ENCODE measurements at places on chromosomes 13 and 19. TPM values are rescaled to one million over a fixed set of nuclear protein-coding genes. Genes with fewer than 3 reads are reported as not detected.

DNA sequence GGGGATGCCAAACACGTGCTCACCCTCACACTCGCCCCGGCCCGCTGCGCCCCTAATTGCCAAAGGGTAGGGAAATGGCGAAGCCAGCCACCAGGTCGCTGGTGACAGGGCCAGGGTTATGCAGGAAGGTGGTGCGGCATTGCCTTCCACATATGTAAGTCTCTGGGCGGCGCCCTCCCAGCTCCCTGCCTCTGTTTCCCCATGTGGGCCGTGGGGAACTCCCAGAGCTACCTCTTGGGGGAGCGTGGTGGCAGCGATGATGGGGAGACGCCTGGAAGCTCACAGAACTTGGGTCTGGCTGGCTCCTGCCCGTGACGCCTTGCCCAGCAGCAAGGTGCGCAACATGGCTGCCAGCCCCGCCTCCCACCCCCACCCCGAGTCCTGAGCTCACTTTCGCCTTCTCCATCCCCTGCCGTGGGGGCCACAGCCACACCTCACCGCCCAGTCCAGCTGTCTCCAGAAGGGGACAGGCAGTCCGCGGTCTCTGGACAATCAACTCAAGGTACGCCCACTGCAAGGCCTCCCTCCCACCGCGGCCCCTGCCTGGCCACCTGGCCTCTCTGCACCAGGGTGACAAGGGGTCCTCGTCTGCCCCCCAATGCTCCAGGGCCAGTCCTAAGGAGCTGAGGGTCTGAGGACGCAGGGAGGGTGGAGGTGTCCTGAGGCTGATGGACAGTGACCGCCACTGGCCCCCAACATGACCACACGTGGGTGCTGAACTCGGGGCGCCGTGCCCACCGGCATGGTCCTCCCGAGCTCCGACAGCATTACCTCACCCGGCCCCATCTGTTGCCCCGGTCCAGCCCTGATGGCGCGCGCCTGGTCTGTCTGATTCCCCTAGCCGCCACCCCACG lies 6.6 kb downstream of the C19orf25 start:
- DNase-seq: no peak

DNA sequence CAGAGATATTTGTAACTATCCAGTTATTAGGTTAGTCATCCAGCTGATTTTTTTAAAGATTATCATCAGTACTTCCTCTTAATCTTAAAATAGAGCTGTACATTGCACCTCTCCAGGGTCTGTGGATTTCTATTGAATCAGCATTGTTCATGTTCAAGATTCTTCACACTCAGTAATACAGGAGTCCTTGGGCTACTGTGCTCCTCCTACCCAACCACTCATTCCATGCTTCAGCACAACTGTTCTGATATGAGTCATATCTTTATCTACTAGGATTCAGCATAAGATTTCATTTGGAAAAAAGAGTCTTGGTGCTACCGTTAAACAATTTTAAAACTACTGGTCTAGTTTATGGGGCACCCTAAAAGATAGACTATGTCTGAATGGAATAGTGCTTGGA lies 357.8 kb downstream of the DCT start:
- DNase-seq: no peak

DNA sequence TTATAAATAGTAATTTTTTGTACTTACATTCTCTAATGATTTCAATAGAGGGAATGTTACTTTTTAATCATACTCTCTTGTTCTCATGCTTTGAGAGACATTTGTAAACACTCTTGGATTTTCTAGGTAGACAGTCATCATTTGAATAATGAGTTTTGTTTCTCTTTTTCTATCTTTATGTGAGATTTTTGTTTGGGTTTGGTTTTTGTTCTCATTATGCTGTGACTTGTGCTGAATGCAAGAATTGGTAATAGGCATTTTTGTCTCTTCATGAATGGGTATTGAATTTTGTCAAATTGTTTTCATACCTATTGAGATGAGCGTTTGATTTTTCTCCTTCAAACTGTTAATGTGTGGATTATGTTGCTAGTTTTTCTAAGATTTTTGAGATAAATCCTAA lies 56.8 kb upstream of the GPR183 start:
- no peak for DNase-seq

Gene ZNF606
- polyA plus RNA-seq: 4.2 TPM

DNA sequence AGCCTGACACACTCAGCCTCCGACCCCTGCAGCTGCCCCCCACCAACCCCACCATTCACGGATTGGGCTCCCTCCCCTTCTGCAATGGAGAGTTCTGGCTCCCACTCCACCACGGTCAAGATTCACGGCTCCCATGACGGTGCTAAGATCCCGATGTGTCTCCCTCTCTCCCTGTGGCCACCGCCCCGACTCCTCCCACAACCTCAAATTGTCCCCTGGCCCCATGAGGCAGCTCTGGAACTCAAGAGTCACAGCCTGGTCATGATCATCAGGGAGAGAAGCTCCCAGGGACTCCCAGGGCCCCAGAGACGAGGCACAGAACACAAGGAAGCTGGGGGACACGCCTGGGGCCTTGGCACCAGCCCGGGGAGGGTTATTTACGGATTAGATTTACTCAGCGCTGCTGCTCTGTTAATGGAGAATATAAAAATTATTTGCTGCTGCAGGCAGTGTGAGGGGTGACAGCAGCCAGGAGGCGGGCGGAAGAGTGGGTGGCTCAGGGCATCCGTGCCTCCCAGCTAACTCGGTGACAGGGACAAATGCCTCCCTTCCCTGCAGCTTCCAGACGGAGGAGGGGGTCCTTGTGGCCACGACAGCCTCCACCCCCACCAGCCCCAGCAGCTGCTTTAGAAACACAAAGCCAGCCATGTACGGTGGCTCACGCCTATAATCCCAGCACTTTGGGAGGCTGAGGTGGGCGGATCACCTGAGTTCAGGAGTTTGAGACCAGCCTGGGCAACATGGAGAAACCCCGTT lies 184.2 kb downstream of the PTPRS start:
- no peak for DNase-seq

GRCh38 chr13:95552208-95552538 lies 347 bp upstream of the CLDN10 start:
- DNase-seq: no peak

Gene TTYH1
- 6.9 TPM for polyA plus RNA-seq

DNA sequence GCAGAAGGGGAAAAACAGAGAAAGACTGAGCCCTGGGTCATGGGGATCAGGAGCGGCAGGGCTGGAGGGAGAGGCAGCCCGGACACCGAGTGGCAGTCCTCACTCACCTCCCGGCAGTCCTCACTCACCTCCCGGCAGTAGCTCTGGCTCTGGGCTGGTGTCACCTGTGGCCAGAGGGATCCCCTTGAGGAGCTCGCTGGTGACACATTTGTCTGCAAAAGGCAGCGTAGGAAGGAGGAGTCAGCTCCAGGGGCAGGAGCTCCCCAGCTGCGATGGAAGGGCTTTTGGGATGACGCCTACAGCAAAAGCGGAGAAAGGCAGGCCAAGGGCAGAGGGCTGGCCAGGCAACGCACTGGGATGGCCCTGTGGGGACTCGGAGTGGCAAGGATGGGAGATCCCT lies 739 bp downstream of the EIF3G start:
- DNase-seq: no peak

DNA sequence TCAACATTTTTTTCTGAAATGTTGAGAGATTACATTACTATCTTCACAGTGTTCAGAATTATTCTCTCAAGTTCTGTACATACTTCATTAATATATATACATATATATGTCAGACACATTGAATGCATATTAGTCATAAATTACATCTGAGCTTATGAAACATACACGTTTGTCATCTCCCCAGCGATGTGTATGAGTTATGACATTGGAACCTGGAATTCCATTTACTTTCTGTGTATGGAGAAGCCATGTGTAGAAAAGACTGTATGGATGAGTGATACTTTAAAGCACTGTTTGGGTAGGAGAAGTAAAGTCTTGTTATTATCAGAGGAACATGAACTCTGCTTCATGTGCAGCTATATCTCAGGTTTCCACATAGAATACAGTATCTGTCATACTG lies 167.2 kb downstream of the FGF14 start:
- DNase-seq: no peak

Data from HepG2 (cell line).